ENCODE measurements at places on chromosomes 1 and 21. TPM values are rescaled to one million over a fixed set of nuclear protein-coding genes. Genes with fewer than 3 reads are reported as not detected.

SPRR3 gene
- total RNA-seq: not detected

IGSF21 gene
- not detected for total RNA-seq

LCE1E gene
- total RNA-seq: not detected

CLEC20A gene
- 0.33 TPM for total RNA-seq

SGIP1 gene
- total RNA-seq: 4.3 TPM

SLAMF6 gene
- not detected for total RNA-seq

SDF4 gene
- total RNA-seq: 222 TPM

CLIC6 gene
- total RNA-seq: under 0.01 TPM

F5 gene
- total RNA-seq: not detected

PTPN22 gene
- total RNA-seq: 0.33 TPM

INSRR gene
- total RNA-seq: under 0.01 TPM

COL11A1 gene
- 1.8 TPM for total RNA-seq

OLIG2 gene
- not detected for total RNA-seq

CFAP141 gene
- total RNA-seq: not detected

PITHD1 gene
- 38.8 TPM for total RNA-seq

TMOD4 gene
- 0.63 TPM for total RNA-seq

S100A1 gene
- total RNA-seq: 4.4 TPM

CFHR5 gene
- total RNA-seq: not detected

INAVA gene
- total RNA-seq: 23.2 TPM

JAK1 gene
- 113 TPM for total RNA-seq

GJB3 gene
- 0.98 TPM for total RNA-seq

TRIM45 gene
- 3.3 TPM for total RNA-seq

TCP10L gene
- under 0.01 TPM for total RNA-seq

GBP7 gene
- total RNA-seq: not detected

NCMAP gene
- under 0.01 TPM for total RNA-seq

OR2T29 gene
- not detected for total RNA-seq

SHE gene
- under 0.01 TPM for total RNA-seq
